ENCODE measurements at places on chromosomes 13 and 19. TPM values are rescaled to one million over a fixed set of nuclear protein-coding genes. Genes with fewer than 3 reads are reported as not detected.

DNA sequence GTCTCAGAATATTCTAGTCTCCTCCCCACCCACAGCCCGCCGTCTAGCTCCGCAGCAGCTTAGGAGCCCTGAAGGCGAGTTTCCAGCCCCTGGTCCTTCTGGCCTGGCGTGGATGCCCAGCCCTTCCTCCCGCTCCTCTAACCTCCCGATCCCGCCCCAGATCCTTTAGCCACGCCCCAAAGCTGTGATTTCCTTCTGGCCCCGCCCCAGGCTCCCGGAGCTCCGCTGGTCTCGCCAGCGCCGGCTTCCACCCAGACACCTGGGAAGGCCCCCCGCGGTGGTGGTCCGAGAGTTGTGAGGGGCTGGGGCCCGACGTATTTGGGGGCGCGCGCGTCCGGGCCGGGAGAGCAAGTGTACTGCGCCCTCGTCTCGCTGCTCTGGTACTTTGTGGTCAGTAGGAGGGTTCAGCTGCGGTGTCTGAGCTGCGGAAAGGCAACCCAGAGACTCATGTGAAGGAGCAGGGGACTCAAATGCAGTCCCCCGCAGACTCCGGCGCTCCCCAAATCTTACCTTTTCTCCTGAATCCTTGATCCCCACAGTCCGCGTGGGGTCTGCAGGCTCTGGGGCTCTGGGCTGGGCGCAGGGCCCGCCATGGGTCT, at the start of gene CGB7:
Gene CGB7, minus strand, starts transcription at position 114 of the 599 bp plus-strand sequence. CDS start 2,374 bp downstream, outside the sequence.
- peak; percentile 62 for DNase-seq

DNA sequence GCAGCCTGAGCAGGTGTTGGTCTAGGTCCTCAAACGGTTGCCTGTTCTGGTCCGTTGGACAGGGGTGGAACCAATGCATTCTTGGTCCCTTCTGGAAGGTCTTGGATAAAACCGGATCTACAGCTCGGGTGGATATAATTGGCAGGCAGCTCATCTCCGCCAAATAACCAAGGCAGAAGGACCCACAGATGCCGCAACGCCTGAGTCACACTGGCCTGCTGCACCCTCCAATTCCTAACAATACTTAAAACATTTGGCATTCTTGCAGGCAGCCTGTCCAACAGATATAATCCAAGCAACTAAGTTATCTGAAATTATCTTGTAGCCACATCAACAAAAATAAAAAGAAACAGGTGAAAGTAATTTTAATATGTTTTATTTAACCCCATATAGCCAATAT, 59.0 kb upstream of the FGF14 start:
- DNase-seq: no peak

GRCh38 chr19:4088975-4089374, 22.3 kb upstream of the ZBTB7A start:
- DNase-seq: no peak

- no peak for DNase-seq
These were observed 327.8 kb downstream of the ATP8A2 start for GRCh38 chr13:25699600-25699999.

- peak; percentile 15 for DNase-seq
These were observed 4.2 kb downstream of the TUBGCP3 start for GRCh38 chr13:112583592-112584277.

DNA sequence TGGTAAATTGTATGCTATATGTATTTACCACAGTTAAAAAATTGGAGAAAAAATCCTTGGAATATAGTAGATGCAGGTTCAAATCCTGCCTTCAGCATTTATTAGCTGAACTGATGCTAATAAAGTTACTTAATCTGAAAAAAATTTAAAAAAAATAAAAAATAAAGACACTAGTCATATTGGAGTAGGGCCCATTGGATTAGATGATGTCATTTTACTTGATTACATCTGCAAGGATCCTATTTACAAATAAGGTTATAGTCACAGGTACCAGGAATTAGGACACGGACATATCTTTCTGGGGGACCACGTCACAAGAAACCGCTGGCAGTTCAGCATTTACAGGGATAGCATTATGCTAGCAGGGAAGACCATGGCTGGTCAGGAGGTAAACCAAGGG, 6.2 kb downstream of the ZNF555 start:
- no peak for DNase-seq

- DNase-seq: no peak
These were observed 102.7 kb downstream of the ATP11A start for GRCh38 chr13:112792511-112792910.

The SACS gene
- polyA plus RNA-seq: 47.0 TPM

The ZNF763 gene
- 2.0 TPM for polyA plus RNA-seq

The NTF4 gene
- 3.9 TPM for polyA plus RNA-seq

The AZU1 gene
- 2.7 TPM for polyA plus RNA-seq

All from muscle of back (tissue), 13 donors.